ENCODE measurements at places on chromosomes 5 and 9. TPM values are rescaled to one million over a fixed set of nuclear protein-coding genes. Genes with fewer than 3 reads are reported as not detected.

GRCh38 chr9:137054932-137055384 is 1.1 kb upstream of the ENTPD2 start:
- H3K36me3 ChIP-seq = no peaks in the 10 kb centered on the region
- H3K4me1 ChIP-seq = no peaks in the 10 kb centered on the region
- DNase-seq = no peak

DNA sequence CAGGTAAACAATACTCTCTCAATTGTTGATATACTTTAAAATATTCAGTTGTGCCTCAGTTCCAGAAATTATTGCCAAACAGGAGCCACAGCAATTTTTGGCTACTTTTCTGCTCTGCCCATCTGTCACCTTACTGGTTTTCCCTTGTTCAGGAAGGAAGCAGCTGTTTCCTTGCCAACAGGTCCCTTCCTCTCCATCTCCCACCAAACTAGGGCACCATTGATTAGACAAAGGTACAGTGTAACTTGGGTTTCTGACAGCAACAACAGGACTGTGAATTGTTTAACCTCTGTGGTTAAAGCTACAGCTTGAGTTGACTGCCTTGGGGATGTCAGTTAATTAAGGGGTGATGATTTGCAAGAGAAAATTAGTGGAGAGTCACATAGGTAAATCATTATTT is 76.9 kb downstream of the PIP5K1B start:
- H3K36me3 ChIP-seq = no peaks in the 10 kb centered on the region
- no peak overlapping the region for H3K4me3 ChIP-seq

DNA sequence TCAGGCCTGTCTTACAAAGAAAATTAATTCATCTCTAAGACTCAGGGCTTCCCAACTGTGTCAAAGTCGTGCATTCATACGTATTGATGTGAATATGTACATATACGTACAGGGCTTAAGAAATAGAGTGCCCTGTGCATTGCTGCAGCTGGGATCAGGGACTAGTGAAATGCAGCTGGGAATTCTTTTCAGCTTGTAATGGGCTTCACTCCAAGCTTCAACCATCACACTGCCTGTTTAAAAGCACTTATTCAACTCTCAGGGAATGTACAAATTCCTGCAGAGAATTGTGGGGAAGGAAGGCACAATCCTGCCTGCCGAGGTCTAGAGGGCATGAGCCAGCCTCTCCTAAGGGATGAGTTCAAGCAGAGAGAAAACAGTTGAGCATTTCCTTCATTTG is 59.6 kb upstream of the MAN2A1 start:
- no peak overlapping the region for H3K4me3 ChIP-seq
- no peaks in the 10 kb centered on the region for H3K36me3 ChIP-seq
- DNase-seq = no peak
- H3K27me3 ChIP-seq = no peaks in the 10 kb centered on the region
- H3K4me1 ChIP-seq = no peaks in the 10 kb centered on the region

- peaks cover 60% of the 10 kb centered on the region for H3K36me3 ChIP-seq
- peaks cover 28% of the 10 kb centered on the region for H3K4me1 ChIP-seq
- no peaks in the 10 kb centered on the region for H3K27me3 ChIP-seq
Measured at GRCh38 chr5:149221326-149221725, 50.3 kb upstream of the AFAP1L1 start.

DNA sequence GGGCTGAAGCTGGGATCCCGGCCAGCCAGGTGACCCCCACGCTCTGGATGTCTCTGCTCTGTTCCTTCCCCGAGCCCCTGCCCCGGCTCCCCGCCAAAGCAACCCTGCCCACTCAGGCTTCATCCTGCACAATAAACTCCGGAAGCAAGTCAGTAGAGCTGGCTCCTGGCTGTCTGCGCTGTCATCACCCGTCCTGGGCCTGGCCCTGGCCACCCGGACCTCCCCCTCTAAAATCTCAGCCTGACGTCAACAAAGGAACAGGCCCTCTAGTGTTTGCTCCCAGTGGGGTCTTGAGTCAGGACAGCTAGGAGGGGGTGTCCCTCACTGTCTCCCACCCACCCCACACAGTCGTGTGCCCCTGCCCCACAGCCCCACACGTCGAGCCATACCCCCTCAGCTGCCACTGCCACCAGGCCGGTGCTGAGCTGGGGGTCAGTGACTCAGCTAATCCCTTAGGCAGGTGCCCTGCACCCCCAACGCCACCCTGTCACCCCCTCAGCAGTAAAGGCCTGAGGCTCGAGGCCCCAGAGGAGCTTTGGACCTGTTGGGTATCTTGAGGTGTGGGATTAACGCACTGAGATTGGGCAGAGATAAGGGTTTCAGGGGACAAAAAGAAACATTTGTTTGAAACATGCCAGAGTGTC is 1.1 kb upstream of the LCNL1 start:
- H3K4me1 ChIP-seq = peaks cover 24% of the 10 kb centered on the region
- no peaks in the 10 kb centered on the region for H3K36me3 ChIP-seq
- peaks cover 5% of the 10 kb centered on the region for H3K27me3 ChIP-seq
- DNase-seq = peak; percentile 35
- H3K27ac ChIP-seq = peak overlapping the region; percentile 34
- H3K4me3 ChIP-seq = no peak overlapping the region

ALG2 gene
- 37.5 TPM for total RNA-seq

- no peak overlapping the region for H3K4me3 ChIP-seq
- no peaks in the 10 kb centered on the region for H3K36me3 ChIP-seq
- 0 out of 2 replicates have a peak overlapping the region, but pooled peaks have one; percentile 9 for H3K27ac ChIP-seq
- peaks cover 30% of the 10 kb centered on the region for H3K4me1 ChIP-seq
- no peak for DNase-seq
Measured at GRCh38 chr5:37090781-37091180, 158.4 kb downstream of the CPLANE1 start.

- H3K4me1 ChIP-seq = no peaks in the 10 kb centered on the region
- DNase-seq = no peak
- H3K36me3 ChIP-seq = no peaks in the 10 kb centered on the region
- no peaks in the 10 kb centered on the region for H3K27me3 ChIP-seq
Measured at GRCh38 chr5:161385027-161385426, 161.5 kb downstream of the GABRB2 start.

PSAT1 gene
- total RNA-seq = 24.7 TPM
